Panc1 (cell line): ENCODE measurements at places on chromosomes 13 and 19. TPM values are rescaled to one million over a fixed set of nuclear protein-coding genes. Genes with fewer than 3 reads are reported as not detected.

KLK15 gene
- not detected for total RNA-seq

ICAM1 gene
- 136 TPM for total RNA-seq

CALM3 gene
- 212 TPM for total RNA-seq

ZNF729 gene
- total RNA-seq, result not detected

CCDC169 gene
- total RNA-seq, result 2.3 TPM

KLK14 gene
- not detected for total RNA-seq

MED29 gene
- 739 TPM for total RNA-seq

- DNase-seq, result no peak
Measured at GRCh38 chr13:24557081-24557480, 44.5 kb upstream of the PARP4 start.

- no peak for DNase-seq
Measured at GRCh38 chr19:1307320-1307719, 21.6 kb downstream of the EFNA2 start.

DNA sequence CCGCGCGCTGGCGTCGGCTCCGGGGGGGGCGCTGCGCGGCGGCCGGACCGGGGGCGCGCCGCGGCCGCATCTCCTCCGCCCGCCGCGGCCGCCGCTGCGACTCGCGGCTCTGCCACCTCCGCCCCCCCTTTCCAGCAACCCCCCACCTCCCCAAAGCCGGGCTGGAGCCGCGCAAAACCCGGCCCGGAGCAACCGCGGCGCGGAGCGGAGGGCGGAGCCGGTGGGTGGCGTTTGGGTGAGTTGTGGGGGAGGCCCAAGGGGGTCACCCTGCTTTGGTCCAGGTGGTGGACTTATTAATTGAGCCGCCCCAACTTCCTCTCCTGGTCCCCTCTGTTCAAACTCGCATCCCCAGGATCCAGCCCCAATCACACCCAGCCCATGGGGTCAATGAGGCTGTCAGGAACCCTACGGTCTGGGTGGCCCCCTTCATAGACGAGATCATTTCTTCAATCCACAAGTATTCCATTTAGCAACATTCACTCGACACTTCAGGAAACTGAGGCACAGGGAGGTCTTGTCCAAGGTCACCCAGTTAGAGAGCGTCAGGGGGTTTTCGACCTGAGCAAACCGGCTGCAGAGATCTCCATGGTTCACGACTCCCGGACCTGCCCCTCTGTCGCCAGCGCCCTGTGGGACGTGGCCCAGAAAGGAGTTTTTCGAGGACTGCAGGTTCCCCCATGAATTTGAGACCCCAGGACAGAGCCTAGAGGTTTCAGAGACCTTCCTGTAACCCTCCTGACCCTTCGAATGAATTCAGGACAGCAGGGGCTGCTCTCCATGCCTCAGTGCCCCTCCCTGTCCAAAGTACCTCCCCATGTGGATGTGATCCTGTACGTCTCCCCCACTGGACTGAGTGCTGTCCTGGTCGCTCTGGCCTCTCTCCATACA, 22.4 kb upstream of the SEMA6B start:
- no peak for DNase-seq

DNA sequence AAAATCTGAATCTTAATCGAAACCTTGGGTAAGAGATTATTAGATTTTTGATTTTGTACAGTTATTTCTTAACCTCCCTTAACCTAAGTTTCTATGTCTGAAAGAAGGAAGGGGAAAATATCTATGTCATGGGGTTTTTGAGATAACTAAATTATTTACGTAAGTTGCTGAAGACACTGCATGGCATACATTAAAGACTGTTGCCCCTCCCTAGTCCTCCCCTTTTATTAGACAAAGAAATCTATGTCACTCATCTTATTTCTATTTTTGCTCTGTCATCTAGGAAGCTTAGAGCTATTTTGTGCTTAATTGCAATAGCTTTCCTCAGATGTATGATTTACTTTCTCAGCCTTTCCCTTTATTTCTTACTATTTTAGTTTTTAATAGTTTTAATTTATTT, 15.0 kb downstream of the COG6 start:
- no peak for DNase-seq

DNA sequence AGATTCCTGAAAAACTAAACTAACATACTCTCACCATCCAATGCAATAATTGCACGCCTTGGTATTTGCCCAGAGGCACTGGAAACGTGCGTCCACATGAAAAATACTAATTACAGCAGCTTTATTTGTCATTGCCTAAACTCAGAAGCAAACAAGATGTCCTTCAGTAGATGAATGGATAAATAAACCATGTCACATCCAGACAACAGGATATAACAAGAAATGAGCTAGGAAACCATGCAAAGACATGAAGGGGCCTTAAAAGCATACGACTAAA, 25.0 kb downstream of the ELL start:
- no peak for DNase-seq

GRCh38 chr13:94925263-94925662, 212.9 kb upstream of the SOX21 start:
- no peak for DNase-seq

GRCh38 chr13:33918199-33918932, 100.4 kb downstream of the RFC3 start:
- DNase-seq, result peak; percentile 17

DNA sequence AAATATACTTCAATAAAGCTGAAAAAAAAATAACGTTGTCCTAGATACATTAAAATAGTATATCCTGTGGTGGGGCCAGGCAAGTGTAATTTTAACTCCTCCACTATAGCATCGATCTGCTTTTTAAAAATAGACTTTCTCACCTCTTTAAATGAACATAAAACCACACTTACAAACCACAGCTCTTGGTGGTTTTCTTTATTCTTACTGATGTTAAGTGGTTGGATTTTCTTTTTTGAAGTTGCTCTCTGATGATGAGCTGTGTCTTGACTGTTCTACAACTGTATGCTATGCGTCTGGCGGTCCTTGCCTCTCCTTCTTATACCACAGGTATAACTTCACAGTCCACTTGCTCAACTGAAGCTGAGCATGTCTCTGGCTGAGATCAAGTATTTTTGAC, 721.5 kb upstream of the KLHL1 start:
- DNase-seq, result no peak

DNA sequence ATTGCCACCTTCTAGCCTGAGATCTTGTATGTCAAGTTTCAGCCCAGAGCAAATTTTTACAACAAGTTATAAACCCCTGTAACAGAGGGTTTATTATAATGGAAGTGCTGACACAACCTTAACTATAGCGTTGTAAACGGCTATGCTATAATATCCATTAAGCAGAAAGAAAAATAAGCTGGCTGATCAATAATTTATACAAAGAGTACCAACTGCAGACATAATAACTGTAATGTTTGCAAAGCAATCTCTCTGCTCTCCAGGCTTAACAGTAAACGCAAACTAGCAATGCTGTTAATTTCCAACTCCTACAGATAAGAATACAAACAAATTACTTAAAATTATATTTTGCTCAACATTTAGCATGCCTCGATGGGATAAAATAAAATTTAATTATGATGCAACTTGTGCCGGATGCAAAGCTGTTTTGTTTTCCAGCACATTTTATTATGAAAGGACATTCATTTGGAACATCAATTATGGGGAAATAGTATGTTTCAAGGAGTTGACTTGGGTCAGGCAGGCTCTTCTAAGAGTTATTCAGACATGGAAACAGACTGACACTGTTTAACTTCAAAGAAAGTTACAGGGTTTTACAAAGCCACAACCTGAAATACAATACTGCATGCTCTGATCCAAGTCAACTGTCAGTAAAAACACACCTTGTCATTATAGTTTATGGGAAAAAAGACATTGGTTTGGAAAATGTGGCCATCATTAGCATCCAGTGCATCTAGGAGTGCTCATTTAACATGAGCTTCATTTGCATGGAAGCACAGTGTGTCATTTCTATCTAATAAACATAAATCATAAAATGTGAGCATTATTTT, 6.6 kb upstream of the DACH1 start:
- no peak for DNase-seq

DNA sequence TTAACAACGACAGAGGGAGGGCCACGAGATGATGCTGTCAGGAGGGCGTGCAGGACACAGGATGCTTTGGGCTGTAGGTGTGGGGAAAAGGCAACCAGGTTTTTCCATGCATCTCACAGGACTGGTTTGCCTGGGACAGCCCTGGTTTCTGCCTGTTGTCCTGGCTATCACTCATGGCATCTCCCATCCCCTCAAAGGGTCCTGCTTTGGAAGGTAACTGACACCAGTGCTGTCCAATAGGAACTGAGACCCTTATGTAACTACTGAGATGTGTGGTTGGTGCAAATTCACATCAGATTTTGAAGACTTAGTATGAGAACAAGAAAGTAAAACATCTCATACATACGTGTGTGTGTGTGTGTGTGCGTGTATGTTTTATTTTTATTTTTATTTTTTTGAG, 144.2 kb downstream of the URI1 start:
- DNase-seq, result no peak

GRCh38 chr19:40433391-40434216, 7.8 kb upstream of the SERTAD1 start:
- DNase-seq, result no peak
